ENCODE measurements at places on chromosomes 6 and 20.

GRCh38 chr6:142786476-142786875 lies 158.5 kb downstream of the HIVEP2 start:
- no peak for DNase-seq

DNA sequence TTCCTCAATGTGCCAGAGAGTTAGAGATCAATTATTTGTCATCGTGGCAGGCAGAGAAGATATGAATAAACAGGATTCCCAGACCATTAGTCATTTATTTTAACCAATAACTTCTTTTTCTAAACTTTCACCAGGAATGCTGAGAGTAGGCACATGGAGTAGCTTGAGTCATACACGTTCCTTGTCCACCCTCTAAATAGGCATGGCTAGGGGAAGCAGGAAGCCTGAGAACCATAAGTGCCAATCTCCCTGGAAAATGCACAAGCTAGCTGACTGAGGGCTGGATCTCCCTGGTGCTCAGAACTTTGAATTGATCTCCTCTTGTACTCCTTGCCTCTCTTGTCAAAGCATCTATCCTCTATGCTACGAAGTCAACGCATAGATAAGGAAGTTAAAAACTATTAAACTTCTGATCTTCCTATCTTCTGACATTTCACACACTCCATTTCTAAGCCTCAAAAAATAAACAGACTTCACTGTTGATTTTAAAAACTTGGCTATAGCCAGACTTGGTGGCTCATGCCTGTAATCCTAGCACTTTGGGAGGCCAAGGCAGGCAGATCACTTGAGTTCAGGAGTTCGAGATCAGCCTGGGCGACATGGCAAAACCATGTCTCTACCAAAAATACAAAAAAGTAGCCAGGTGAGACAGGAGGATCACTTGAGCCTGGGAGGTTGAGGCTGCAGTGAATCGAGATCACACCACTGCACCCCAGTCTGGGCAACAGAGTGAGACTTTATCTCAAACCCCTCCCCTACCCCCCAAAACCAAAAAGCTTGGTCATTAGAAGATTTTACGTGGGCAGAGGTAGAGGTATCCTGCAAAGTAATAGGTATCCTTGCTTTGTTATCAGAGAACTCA lies 11.8 kb downstream of the ADTRP start:
- DNase-seq: no peak

- DNase-seq: no peak
Measured at GRCh38 chr6:131688286-131688685, 12.9 kb downstream of the OR2A4 start.

DNA sequence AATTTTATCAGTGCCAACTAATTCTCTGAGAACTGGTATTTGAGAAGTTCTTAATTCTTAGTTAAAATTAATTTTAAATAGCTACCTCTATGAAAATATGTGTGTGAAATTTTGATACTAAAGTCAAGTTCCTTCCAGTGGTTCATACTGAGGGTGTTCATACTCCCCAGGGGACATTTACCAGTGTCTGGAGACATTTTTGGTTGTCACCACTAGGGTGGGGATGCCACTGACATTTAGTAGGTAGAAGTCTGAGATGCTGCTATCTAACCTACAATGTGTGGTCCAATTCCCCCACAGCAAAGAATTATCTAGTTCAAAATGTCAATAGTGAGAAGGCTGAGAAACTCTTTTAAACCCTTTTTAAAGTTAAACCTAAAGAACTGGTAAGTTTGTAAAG lies 463.8 kb downstream of the ADGRB3 start:
- DNase-seq: no peak

DNA sequence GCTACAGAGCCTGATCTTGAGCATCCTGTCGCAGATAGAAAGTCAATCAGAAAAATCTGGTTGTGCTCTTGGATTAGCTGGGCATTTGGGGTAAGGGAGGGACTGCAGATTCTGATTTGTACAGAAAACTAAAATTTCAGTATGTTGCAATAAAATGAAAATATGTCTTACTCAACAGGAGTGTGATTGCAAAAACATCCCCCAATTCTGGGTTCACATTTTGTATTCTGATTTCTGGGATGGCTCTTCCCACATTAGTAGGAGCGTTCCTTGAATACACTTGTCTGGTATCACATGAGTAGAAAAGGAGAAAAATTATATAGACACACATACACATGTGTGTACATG lies 40.5 kb downstream of the PANK2 start:
- no peak for DNase-seq

- DNase-seq: no peak
Measured at GRCh38 chr6:166567813-166568212, 18.7 kb downstream of the RAMACL start.

- DNase-seq: no peak
Measured at GRCh38 chr6:145798530-145798929, 16.1 kb downstream of the FBXO30 start.

DNA sequence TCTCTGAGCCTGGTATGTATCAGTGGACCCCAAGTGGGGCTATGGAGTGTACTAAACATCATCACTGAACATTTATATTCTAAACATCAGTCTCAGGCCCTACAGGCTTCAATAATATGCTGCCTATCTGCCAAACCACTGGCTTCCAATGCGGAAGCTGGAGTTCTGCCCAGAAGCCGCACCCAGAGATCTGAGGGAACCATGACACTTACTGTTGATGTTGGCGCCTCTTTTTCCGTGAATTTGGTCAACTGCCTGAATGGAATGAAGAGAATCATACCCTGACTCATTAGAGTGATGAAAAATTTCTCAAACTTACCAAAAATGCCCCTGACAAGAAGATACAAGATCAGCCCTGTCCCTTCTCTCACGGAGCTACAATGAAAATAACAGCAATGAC lies 66.2 kb downstream of the SLC22A23 start:
- DNase-seq: no peak

- no peak for DNase-seq
Measured at GRCh38 chr20:39619271-39619785, 657.2 kb downstream of the DHX35 start.

GRCh38 chr6:83461438-83461837 lies 30.6 kb upstream of the ME1 start:
- DNase-seq: no peak

- DNase-seq: no peak
Measured at GRCh38 chr6:128848212-128848935, 34.6 kb upstream of the LAMA2 start.

GRCh38 chr6:157821342-157822033 lies 1.6 kb upstream of the SNX9 start:
- DNase-seq: no peak

DNA sequence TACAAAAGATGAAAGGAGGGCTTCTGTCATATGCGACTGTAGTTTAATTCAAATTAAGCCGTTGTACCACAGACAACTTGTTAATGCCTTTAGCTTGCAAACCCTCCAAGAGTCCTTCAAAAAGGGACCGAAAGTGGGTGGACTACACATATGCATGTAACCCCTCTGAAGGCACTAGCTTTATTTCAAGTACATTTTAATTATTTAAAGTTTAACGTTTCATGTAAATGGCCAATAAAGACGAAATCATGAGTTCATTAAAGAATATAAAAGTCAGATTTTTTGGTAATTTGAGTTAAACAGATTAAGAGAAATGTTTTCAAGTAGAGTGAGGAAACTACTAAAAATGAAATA lies 12.8 kb downstream of the PRDM13 start:
- no peak for DNase-seq

- DNase-seq: no peak
Measured at GRCh38 chr6:137102851-137103492, 58.2 kb upstream of the IL20RA start.

All from stimulated activated CD4-positive, alpha-beta T cell treated with anti-CD3 and anti-CD28 coated beads, Interleukin-15, amount 100 ng/mL, for 1 hour (primary cell).